ENCODE measurements at places on chromosomes 12 and 14.

- no peak for DNase-seq
Observed at GRCh38 chr12:91333966-91334365, 151.3 kb upstream of the DCN start.

GRCh38 chr12:12954356-12954755 is 2.4 kb upstream of the GPRC5D start:
- no peak for DNase-seq

DNA sequence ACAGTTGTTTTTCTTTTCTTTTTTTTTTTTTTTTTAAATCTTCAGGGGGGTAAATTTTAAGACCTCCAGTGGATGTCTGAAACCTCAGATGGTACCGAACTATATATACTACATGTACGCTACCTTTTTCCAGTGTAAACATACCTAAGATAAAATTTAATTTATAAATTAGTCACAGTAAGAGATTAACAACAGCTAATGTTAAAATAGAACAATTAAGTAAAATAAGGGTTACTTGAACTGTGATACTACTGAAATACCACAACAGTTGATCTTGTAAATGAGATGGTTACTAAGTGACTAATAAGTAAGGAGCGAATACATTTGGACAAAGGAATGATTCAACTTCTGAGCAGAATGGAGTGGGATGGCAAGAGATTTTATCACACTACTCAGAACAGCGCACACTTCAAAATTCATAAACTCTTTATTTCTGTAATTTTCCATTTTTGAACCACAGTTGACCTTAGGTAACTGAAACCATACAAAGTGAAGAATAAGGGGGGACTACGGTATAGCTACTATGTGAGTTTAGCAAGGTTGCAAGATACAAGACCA is 80.5 kb upstream of the PCED1B start:
- no peak for DNase-seq

DNA sequence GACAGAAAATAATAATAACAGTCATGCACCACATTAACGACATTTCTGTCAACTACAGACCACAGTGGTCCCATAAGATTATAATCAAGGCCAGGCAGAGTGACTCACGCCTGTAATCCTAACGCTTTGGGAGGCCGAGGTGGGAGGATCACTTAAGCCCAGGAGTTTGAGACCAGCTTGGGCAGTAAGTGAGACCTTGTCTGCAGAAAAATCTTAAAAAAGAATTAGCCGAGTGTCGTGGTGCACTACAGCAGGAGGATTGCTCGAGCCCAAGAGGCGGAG is 8.6 kb downstream of the NAB2 start:
- no peak for DNase-seq

GRCh38 chr14:76581592-76581991 is 179.7 kb upstream of the VASH1 start:
- no peak for DNase-seq

DNA sequence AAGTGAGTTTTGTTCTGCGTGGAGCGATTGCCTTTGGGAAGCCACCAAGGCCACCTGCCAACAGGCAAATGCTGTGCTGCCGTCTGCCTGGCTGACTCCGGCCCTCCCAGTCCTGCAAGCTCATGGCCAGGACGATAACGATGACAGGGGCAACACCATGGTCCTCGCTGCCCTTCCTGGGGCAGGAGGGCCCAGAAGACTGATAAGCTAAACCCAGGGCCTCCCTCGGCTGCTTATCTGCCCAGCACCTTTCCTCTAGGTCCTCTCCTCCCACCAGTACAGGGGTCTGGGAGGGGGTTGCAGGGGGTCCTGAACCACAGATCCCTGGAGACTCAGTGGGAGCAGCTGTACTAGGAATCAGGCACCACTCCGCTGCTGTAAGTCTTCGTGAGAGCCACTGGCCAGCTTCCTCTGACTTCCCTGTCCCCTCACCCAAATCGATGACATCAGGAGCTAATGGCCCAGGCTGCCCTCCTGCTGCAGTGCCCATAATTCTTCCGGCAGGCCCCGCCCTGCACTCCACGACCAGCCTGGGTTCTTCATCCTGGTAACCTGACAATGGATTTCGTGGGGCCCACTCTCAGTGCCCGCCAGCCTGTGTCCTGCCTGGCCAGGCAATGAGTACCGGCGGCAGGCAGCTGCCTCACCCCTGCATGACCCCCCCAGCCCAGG is 5.1 kb downstream of the ANKRD9 start:
- no peak for DNase-seq

- DNase-seq = no peak
Observed at GRCh38 chr12:28063355-28063880, 90.9 kb upstream of the PTHLH start.

DNA sequence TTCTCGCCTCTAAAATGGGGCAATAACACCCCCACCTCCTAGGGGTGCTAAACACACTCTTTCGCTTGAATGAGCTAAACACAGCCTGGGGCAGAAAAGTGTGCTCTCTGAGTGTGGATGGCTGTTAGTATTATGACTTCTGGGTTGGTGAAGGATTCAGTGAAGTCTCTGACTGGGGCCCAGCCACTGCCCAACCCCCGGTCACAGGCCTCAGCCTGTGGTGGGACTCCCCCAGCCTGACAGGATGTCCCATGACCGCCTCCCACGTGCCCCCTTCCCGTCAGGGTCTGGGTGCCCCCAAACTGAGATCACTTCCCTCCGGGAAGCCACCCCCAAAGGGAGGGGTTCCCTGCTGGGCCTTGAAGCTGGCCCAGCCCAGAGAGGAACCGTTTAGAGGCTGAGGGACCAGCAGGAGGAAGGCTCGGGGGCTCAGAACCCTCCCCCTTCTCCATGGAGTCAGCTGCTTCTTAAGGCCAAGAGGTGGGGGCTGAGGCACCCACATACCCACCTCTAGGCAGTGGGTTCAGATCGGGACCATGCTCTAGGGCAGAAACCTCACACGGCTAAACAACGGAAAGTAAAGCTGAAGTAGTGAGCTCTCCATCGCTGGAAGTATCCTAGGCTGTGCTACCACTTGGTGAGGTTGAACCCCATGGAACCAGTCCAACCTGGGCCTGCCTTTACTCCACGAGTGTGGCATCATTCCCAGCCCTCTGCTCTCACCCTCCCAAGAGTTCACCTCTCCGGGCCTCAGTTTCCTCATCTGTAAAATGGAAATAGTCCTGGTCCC is 13.8 kb downstream of the DTX1 start:
- DNase-seq = no peak

DNA sequence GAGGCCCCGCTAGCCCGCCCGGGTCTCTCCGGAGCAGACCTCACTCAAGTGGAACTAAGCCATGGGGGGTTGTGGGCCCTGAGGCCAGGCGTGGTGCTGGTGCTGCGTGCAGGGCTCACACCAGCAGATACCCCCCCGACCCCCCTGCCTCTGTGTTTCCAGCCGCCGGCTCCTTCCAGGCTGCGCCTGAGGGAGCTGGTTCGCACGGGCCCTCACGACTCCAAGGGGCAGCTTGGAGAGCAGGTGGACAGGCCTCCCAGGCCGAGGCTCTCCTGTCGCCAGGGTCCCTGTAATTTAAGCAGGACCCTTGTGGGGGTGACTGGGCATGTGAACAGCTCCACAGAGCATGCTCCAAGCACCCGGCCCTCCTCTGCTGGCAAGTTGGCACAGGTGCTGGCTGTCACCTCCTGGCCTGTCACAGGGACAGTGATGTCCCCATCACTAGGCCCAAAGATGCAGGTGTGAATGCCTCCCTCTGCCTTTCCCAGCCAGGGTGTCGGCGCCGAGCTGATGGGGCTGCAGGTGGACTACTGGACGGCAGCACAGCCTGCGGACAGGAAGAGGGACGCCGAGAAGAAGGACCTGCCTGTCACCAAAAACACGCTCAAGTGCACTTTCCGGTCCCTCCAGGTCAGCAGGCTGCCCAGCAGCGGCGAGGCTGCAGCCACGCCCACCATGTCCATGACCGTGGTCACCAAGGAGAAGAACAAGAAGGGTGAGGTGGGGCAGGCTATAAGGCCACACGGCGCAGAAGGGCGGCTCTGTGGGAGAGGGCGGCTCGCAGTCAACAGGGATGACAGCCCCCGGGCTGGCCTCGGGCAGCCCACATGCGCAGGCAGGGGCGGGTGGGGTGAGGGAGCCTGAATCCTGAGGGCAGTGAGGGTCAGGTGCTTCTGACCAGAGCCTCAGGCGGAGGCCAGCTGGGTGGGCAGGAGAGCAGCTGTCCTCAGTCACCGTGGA is 5.9 kb upstream of the TEX22 start:
- DNase-seq = no peak

DNA sequence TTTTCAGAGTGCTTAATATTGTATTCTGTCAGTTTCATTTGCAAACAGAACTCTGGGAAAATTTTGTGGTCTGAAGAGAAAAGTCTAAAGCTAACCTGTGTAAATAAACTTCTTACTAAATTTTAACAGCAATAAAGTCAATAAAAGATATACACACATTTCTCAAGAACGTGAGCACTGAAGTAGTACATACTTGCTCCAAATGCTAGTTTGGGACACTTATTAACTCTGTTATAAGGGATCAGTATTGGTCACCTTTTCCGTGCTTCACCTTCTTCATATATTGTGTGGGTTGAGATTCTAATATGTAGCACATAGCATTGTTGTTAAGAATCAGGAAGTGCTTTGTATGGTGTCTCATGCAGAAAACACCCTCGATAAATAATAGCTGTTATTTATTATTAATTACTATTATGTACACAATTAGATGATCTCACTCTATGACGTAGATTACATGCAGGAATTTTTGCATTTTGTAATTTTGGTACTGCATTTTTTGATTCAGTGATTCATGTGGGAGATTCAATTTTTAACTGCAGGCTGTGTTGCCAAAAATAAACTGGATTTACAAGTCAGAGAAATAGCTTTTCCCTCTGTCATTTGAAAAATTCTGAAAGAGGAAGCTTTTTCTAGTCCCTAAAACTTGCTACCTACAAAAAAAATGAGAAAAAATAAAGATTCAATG is 300.9 kb downstream of the ACSS3 start:
- DNase-seq = no peak

- no peak for DNase-seq
Observed at GRCh38 chr12:31325524-31325875, 450 bp downstream of the SINHCAF start.

- DNase-seq = no peak
Observed at GRCh38 chr12:120006258-120006975, 17.4 kb downstream of the BICDL1 start.

DNA sequence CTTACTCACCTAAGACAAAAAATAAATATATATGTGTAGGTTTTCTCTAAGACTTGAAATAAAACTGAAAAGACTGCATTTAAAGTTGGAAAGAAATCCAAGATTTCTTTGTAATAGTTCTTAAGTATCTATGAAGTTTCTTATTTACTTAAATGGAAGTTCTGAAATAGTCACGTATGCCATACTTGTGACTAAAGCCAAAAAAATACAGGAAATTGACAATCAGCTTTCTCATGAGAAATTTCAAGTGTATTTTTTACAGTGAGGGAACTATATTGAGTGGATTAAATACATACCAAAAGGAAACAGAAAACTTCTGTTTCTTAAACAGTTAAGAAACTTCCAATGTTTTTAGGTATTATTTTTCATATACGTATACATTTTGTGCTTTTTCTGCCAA is 188.1 kb downstream of the DPY19L2 start:
- DNase-seq = no peak

- DNase-seq = no peak
Observed at GRCh38 chr12:101924618-101925017, 47.2 kb downstream of the DRAM1 start.

GRCh38 chr14:74893614-74894091 is 11.9 kb downstream of the DLST start:
- no peak for DNase-seq

DNA sequence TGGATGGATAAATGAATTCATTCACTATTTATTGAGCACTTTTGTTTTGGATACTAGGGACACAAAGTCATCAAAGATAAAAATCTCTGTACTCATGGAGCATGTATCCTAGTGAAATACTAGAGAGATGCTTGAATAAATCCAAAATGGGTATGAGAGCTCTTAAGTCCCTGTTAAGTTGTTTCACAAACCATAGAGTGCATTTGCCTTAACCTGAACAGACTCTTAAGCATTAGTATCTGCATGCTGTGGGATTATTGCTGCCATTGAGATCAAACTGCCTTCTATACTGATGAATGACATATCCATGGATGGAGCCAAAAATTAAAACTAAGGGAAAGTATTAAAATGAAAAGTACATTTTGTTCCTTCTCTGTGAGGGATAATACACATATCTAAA is 206.5 kb upstream of the KRR1 start:
- no peak for DNase-seq

GRCh38 chr12:124464062-124464461 is 103.3 kb downstream of the NCOR2 start:
- no peak for DNase-seq

DNA sequence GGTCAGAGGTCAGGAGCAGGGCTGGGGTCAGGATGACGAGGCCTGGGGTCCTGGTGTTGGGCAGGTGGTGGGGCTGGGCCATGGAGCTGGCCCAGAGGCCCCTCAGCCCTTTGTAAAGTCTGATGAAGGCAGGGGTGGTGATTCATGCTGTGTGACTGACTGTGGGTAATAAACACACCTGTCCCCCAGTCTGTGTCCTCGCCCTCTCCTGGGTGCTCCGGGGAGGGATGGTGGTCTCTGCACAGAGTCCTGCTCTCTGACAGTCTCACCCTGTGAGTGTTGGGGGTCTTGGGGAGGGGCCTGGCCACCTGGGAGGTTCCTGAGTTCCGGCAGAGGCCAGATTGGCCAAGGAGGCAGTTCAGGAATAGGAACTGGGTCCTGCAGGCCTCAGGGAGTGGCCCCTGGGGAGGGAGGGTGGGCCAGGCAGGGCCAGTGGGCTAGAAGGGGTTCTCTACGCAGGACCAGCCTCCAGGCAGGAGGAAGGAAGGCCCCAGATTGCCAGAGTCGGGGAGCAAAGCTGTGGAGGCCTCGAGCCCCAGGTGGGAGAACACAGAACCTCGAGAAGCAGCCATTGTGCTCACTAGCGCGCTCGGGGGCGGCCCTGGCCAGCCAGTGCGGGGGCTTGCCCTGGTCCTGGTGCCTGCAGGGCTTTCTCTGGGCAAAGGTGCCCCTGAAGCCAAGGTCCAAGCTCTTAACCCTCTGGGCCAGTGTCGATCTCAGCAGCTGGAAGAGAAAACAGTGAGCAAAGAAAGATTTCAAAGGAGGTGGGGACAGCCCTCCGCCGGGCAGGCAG is 14.4 kb downstream of the ACADS start:
- no peak for DNase-seq

GRCh38 chr12:49976557-49976956 is 3.8 kb downstream of the AQP6 start:
- DNase-seq = no peak

DNA sequence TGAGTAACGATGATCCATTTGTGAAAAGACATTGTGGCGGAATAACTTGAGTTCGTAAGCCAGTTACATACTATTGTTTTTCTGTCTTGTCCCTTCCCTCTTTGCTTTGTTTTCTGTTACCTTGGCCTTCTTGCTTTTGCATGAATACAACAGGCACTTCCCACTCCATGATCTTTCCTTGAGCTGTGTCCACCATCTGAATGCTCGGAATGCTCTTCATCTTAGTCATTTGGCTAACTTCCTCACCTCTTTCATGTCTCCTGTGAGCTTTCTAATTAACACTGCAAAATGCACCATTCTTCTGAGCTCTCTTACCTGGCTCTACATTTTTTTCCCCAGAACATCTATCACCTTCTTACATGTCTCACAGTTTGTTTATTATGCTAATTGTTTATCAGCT is 10.0 kb downstream of the KNTC1 start:
- no peak for DNase-seq

Measured in NCI-H1092 (cell line).